ENCODE measurements at places on chromosomes 6 and 20. TPM values are rescaled to one million over a fixed set of nuclear protein-coding genes. Genes with fewer than 3 reads are reported as not detected.

GRCh38 chr20:38987777-38988176, 25.6 kb downstream of the DHX35 start:
- no peak for DNase-seq

DNA sequence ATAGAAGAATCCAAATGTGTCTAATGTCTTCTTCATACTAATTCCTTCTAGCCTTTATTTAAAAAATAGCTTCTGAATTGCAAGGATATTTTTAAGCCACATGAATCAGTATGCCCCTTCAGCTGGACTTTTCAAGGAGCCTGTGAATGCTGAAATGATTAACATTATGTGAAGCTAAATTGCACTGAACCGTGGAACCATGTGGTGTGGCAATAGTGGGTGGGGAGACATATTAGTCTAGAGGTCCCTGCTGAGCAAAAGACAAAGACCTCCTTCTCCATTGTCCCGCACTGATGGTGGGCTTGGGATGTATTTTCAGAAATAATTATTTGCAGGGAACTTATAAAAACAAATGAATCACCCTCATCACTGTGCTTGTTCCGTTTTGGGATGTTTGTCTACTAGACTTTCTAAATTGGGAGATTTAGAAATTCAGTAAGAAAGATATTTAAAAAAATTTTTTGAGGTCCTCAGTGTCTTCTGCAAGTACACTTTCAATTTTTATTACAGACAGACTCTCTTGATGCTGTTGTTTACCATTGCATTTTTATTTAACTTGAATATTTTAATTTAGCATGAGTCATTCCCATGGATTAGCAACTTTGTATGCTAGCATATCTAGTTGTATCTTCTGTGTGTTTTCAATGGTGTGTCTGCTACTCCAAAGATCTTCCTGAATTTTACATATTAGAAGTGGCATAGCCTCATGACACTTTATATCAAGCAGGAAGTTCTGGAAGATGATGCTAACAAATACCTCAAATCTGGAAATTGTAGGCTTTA, 238.1 kb downstream of the LAMA2 start:
- DNase-seq: no peak

DNA sequence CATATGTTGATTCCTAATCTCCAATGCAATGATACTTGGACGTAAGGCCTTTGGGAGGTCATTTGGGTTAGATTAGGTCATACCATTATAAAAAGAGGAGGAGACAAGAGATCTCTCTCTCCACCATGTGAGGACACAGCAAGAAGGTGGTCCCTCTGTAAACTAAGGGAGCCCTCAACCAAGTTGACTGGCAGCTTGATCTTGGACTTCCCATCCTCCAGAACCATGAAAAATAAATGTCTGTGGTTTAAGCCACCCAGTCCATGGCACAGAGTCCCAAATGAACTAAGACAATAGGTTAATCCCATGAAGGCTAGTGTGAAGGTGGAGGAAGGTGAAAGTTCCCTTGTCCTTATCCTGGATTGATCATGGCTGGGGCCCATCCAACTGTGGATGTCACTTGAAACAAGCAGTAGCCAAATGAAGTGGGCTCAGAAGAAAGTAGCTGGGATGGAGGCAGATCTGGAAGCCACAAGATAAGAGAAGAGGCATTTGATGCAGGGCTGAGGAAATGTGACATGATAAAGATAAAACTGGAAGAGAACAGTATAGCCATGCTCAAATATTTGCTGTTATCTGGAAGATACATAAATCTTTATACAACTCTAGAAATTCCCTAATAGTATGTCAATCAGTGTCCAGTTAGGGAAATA, 99.9 kb downstream of the BANF2 start:
- DNase-seq: no peak

Gene IYD
- total RNA-seq: not detected

Gene TGM3
- total RNA-seq: not detected

- DNase-seq: no peak
Observed at GRCh38 chr6:40738551-40739193, 151.5 kb upstream of the LRFN2 start.

DNA sequence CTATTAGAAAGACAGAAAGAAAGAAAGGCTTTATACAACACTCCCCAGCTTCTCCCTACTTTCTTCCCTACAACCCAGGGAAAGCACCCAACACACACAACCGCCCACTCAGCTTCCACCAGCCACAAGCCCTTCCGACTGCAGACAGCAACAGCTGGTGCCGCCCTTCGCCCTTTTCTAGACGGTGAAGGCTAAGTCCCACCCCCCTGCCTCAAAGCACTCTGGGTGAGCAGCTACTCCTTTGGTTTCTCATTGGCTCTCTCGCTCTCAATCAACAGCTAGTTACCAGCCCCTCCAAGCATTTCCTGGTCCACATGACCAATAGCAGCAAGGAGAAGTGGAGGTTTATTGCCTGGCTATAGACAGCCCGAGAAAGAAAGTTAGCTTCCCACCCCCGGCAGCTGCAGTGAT, 230.1 kb upstream of the MOCS1 start:
- no peak for DNase-seq

- no peak for DNase-seq
Observed at GRCh38 chr6:104539173-104539572, 320.5 kb downstream of the HACE1 start.

Gene HDGFL1
- not detected for total RNA-seq

DNA sequence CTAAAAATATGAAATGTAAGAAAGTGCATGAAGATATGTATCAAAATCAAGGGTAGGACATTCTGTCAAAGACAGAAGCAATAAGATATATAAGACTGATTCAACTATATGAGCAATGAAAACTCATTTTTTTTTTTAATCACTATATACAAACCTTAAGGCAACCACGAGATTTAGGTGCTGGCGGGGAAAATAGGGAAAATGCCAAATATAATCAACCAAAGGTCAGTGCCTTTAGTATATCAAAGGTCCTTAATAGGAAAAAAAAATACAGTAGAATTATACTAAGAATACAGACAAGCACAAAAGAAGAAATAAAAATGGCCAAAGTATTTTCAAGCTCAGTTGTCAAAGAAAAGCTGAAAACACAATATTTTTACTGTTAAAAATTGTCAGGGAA, 24.1 kb downstream of the SUPT3H start:
- no peak for DNase-seq

Gene GNAS-AS1
- 1.5 TPM for total RNA-seq

Gene KCNK17
- total RNA-seq: not detected

GRCh38 chr20:21182832-21183563, 57.1 kb downstream of the KIZ start:
- DNase-seq: no peak

GRCh38 chr20:52965380-52965779, 6.8 kb upstream of the TSHZ2 start:
- no peak for DNase-seq

GRCh38 chr6:52551483-52552277, 25.2 kb downstream of the TRAM2 start:
- no peak for DNase-seq

- peak; percentile 65 for DNase-seq
Observed at GRCh38 chr20:56411759-56412472, at the start of gene CASS4. Gene CASS4, plus strand, starts transcription at chr20:56412260. Its CDS starts 199 bp downstream, at chr20:56412459.

- DNase-seq: no peak
Observed at GRCh38 chr6:83047065-83047754, 18.4 kb downstream of the UBE3D start.

DNA sequence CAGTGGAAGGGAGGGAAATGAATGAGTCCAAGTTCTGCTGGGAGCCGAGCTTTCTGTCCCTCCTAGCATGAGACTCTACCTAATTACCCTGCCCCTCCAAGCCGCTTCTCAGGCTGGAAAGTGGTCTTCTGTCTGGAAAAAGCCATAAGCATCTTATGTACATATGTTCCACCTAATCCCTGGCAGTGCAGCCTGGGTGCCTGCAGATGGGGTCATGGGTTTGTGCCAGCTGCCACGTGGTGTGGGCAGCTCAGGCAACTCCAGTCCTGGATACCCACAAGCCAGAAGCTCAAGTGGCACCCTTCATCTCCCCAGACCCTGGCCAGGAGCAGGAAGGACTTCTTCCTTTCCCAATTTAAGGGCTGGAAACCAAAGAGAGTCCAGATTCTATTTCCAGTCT, 253.1 kb downstream of the LY86 start:
- no peak for DNase-seq

DNA sequence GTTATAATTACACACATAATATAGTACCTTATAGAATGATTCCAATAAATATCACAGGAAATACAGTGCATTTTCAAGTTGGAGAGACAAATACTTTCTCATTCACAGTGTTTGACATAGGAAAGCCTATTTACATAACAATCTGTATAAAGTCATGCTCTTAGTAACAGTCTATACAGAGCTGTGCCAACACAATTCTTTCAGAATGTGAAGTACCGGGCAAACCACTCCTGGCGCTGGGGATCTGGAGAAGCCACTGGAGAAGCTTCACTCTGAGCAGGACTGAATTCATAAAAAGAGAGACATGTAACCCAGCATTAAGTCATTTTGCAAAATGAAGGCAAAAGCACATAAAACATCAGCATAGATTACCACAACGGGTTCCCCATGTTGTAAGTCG, 24.9 kb upstream of the MCM9 start:
- DNase-seq: no peak

GRCh38 chr20:19911810-19912382, 105.3 kb upstream of the NAA20 start:
- DNase-seq: no peak

Gene RIPPLY2
- total RNA-seq: not detected

DNA sequence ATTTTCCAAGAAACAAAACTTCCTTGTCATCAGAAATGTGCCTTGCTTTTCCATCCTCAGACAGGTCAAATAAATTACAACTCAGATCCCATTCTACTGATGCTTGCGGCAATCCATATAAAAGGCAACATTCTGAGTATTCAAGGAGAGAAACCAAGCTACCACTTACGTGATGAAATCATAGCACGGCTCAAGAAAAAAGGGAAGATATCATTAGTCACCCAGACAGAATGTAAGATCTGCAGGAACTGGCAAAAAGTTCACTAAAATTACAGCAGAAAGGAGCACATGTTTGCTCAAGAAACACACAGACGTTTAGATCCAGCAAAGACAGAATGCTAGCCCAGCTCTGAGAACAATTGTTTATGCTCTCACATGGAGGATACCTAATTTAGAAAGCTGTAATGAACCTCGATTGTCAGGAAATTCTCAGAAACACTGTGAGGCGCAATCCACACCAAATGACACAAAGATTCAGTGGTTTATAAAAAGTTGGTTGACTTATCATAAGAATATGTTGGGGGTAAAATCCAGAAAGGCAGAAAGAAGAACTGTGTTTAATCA, 304.2 kb downstream of the ADGRG6 start:
- no peak for DNase-seq

GRCh38 chr6:144346719-144347447, 61.7 kb downstream of the UTRN start:
- no peak for DNase-seq

DNA sequence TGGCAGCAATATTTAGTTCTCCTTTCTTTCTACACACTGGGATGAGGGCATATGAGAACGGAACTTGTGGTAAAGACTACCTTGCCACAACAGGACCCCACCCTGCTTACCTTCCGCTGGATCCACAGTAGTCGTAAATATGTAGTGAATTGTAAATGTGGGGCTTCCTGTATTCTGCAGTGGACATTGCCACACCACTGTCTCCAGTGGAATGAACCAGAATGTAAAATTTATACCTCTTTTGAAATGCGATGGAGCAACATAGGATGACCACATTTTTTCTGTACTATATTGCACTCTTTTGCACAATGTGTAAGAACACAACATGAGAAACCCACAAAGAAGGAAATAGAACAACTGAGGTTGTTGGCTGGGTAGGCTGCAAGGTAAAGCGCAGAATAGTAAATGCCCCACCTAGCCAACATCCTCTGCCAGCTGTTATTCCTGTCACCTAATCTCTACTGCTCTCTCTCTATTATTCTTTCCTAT, 16.1 kb upstream of the RIPOR2 start:
- DNase-seq: peak; percentile 83

DNA sequence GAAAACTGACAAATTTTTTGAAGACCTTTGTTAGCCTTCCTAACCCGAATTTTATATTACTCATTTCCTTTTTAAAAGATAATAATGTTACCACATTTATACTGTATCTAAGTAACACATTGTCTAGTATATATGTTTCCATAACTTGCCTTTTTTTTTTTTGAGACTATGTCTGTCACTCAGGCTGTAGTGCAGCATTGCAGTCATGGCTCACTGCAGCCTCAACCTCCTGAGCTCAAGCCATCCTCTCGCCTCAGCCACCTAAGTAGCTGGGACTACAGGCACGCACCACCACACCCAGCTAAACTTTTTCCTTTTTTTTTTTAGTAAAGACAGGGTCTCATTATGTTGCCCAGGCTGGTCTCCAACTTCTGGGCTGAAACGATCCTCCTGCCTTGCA, 18.6 kb downstream of the ZNFX1 start:
- no peak for DNase-seq

All from naive thymus-derived CD4-positive, alpha-beta T cell (primary cell).